Frontal cortex (tissue), 4 donors: ENCODE measurements at places on chromosomes 3 and 15. TPM values are rescaled to one million over a fixed set of nuclear protein-coding genes. Genes with fewer than 3 reads are reported as not detected.

DNA sequence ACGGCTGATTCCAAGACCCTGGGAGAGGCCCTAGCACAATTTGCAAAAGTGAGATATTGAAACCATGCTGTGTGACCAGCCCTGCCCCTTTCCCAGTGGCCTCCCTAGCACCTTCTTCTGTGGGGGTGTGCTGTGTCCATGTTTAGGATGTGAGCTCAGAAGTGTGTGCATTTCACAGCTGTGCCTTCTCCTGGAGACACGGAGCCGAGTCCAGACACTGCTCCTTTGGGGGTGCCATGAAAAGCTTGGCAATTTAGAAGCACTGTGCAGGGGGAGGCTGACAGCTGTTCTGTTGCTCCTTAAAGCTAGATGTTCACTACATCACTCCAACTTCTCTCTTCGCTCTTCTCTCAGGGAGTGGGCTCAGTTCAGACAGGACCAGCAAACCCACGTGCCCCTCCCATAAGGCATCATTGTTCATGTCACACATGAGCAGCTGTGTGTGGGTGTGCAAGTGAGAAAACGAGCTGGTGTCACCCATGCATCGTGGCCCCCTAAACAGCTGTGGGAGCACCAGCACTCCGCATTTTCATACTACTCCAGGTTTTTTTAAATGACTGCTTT lies 492.6 kb downstream of the GABRG3 start:
- DNase-seq: no peak

DNA sequence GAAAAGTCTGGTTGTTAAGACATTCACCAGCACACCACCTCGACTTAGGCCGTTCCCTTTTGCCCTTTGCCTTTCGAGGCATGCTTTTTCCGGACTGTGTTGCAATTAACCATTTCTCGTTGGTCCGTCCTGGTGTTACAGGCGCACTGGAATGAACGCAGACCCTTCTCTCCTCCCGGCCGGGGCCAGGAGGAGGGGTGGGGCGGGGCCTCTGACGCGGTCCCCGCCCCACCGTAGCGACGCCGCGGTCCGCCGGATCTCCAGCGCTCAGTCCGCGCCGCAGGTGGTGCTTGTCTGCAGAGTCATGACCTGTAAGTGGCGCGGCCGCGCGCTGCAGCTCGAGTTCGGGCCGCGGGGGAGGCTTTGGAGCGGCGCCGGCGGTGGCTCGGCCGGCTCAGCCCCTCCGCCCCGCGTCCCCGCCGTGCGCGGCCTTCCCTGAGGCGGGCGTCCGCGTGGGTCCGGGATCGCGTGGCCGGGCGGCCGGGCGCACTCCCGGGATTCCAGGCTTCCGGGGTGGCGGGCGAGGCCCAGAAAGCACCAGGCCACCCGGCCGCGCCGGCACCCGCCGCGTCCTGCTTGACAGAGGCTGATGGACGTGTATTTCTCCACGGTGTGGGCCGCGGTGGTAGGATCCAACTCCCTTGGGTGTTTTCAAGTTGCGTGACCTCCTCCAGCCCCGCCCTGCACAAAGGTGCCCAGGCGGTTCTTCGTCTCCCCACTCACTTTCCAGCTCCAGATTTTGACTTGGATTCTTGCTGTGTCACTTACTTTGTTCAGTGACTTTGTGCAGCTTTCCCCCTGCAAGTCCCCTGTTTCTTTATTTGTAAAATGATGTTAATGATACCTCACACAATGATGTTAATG lies at the start of gene NIT2:
NIT2 (plus strand) TSS at position 270 of the 864 bp plus-strand sequence; CDS start at position 305, 35 bp downstream.
- peak; percentile 79 for DNase-seq

DNA sequence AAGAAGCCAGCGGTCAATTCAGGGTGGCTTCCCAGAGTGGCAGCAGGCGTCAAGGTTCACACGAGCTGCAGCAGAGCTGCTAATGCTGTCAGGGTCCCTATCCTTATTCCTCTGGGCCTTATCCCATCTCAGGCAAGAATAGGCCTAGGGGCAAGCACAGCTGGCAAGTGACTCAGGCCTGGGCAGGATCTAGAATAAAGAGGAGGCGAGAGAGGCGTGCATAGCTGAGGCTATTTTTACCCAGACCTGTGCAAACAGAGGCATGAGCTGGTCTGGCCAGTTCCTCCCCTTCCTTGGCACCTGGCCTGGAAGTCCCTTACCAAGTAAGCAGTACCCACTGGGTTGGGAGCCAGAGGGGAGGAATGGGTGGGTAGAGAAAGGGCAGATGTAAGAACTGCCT lies 12.2 kb upstream of the VIPR1 start:
- DNase-seq: no peak

DNA sequence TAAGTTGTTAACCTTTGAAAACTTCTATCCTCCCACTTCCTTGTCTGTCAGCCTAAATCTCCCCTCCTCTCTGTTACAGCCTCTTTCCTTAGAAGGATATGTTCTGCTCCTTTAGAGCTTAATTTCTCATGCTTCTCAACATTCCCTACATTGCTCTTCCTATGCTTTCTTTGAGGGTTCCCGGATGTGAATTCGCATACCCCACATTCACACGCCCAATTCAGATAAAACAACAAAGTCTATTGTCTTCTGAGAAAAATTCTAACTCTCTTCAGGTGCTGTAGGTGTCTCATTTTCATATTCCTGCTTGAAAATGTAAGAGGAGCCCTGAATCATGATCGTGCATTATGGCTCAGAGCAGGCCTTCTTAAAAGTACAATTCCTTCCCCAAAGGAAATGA lies 171.8 kb upstream of the DPH6 start:
- no peak for DNase-seq

DNA sequence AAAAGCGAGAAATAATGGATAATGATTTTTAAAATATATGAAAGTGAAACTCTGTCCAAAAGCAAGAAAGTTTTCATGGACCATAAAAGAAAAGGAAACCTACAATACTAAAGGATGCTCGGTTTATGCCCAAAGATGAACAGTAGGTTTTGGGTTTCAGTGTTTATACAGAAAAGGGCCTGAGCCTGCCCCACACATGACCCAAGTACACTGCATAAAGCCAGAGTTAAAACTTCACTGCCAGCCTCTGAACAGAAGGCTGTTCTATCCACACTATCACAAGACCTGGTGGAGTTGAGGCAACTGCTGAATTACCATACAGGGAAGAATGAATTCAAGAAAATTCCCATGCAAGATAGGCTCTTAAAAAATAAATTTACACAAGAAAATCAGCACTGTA lies 165.2 kb downstream of the MECOM start:
- no peak for DNase-seq

- DNase-seq: no peak
Measured at GRCh38 chr15:69860921-69861320, 236.8 kb downstream of the TLE3 start.

DNA sequence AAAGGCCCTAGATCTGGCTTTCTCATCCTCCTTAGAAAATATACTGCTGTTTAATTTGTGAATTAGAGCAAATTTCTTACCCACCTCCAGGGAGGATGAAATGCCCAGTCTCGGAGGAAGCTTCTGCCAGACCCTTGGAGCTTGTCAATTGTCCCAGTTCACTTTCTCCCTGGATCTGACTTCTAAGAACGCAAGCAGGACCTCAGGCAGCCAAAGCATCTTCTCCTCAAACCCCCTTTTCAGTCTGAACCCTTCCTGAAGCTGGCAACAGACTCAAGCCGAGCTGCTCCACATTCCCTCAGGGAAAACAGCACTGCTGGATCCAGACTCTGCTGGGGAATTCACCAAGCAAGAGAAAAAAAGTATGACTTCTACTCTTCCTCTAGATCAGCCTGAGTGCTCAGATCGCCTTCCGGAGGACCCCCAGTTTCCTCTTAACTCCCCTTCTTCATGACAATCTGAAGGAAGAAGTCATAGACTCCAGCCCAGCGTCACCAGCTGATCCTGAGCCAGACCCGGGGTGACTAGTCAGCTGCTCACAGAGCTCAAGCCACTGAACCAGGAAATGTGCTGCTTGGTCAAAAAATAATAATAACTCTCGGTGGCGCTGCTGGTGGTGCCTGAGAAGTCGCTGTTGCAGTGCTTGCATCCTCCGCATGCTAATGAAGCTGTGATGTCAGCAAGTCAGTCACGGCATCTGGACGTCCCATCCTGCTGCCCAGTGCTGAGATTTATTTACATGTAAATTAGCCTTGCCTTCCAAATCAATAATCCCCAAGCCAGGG lies at the start of gene PRICKLE2:
PRICKLE2 (minus strand) TSS at position 641 of the 785 bp plus-strand sequence. CDS start 26,539 bp downstream, outside the sequence.
- peak; percentile 60 for DNase-seq

DNA sequence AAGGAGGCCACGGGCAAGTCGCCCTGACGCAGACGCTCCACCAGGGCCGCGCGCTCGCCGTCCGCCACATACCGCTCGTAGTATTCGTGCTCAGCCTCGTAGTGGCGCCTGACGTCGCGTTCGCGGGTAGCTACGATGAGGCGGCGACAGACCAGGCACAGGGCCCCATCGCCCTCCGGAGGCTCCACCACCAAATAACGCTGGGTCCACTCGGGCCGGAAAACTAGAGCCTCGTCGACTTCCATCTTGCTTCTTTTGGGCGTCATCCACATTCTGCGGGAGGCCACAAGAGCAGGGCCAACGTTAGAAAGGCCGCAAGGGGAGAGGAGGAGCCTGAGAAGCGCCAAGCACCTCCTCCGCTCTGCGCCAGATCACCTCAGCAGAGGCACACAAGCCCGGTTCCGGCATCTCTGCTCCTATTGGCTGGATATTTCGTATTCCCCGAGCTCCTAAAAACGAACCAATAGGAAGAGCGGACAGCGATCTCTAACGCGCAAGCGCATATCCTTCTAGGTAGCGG lies at the start of gene EPM2AIP1:
EPM2AIP1 (minus strand) TSS at position 326 of the 520 bp plus-strand sequence; CDS start at position 272, 54 bp downstream.
- peak; percentile 92 for DNase-seq

DNA sequence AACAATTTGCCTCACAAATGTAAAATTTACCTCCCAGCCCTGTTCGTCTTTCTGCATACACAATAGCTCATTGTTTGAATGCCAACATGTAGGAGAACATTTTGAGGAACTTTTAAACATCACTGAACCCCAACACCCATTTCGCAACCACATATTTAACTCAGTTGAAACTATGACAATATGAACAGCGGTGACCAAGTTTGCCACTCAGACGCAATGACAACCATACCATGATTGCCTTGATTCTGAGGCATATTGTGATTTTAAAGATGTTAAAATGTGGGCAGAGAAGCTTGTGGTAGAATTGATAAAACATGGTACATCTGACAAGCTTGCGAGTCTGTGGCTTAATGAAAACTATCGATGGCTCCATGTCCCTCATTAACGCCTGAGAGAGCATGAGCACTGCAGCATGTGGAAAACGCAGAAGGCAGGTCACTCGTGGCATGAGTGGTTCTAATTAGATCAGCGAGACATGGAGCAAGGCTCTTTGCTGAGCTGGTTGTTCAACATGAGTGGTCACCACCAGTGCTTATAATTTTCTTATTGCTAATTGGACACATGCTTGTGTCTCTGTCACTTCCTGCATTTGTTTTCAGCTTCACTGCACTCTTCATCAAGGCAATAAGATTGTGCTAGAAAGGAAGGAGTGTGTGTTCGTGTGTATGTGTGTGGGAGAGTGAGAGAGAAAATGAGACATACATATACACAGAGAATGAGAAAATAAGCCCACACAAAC lies 116.8 kb downstream of the CHST2 start:
- no peak for DNase-seq

- no peak for DNase-seq
Measured at GRCh38 chr15:28018291-28019044, 80.6 kb downstream of the OCA2 start.

DNA sequence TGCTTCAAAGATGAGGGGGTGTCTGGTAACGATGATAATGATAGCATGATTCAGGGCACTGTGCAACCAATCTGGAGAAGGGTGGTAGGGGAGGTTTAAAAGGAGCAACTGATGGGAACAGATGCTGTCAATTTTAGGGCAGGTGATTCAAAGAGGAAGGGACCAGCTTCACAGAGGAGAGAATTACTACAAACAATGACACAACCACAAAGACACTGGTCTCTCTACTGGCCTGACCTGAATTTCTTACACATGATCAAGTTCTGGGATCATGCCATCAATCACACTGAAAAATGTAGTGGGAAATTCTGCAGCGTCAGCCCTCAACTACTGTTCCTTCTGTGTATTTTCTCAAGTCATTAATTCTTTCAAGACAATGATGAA lies 2.6 kb upstream of the CDV3 start:
- DNase-seq: no peak

- no peak for DNase-seq
Measured at GRCh38 chr15:38471974-38472373, 18.0 kb downstream of the FAM98B start.

GRCh38 chr15:84834969-84835368 lies 17.8 kb downstream of the ALPK3 start:
- DNase-seq: no peak

GRCh38 chr3:85007195-85008094 lies 48.7 kb downstream of the CADM2 start:
- DNase-seq: no peak

- no peak for DNase-seq
Measured at GRCh38 chr3:31448882-31449243, 83.9 kb upstream of the STT3B start.

DNA sequence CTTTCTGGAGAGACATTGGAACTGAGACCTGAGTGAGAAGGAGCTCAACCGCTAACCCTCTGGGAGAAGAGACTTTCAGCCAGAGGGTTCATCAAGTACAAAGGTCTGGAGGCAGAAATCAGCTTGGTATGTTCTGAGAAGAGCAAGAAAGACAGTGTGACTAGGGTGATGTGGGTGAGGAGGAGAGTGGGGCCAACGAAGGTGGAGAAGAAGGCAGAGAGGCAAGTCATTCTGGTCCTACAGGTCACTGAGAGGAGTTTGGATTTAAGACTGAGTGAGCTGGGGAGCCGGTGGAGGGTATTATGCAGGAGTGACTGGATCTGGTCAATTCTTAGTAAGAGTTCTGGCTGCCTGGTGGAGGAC lies 12.2 kb downstream of the XIRP1 start:
- DNase-seq: no peak

DNA sequence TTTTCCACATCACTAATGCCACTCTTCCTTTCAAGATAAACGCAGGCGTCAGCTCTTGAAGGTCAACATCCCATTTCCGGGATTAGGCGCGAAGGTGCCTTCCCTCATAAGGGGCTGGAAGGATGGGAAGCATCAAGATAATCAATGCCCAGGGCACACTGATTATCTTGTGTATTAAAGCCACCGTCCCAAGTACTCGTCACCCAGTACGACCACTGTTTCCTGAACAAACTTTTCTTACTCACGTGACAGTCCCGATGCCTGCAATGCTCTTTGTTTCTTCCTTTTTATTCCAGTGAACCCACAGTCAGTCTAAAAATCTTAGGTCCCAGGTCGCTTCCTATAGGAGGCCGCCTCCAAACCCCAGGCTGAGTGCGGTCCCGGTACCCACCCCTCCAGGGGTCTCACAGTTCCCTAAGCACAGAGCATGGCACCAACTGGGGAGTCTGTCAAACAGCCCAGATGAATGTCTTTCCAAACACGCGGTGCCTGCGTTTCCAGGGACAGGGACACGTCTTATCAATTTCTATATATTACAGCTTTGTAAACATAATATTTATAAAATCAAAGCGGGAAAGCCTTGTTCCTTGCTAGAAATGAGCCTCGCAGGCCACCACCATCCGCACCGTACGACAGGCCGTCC lies 589 bp downstream of the ANAPC13 start:
- no peak for DNase-seq

ATP13A4 gene
- total RNA-seq: 10.2 TPM

PCSK6 gene
- 18.3 TPM for total RNA-seq

NR2E3 gene
- not detected for total RNA-seq

GRM2 gene
- total RNA-seq: 6.5 TPM

CTXN2 gene
- total RNA-seq: 0.82 TPM

PLIN1 gene
- under 0.01 TPM for total RNA-seq

B3GALNT1 gene
- total RNA-seq: 152 TPM

CLEC3B gene
- total RNA-seq: 24.1 TPM
